Fibroblast of skin of left quadriceps (primary cell): ENCODE measurements at places on chromosomes 6 and 20.

GRCh38 chr20:2816583-2817340, 598 bp downstream of the TMEM239 start:
- no peak for DNase-seq

DNA sequence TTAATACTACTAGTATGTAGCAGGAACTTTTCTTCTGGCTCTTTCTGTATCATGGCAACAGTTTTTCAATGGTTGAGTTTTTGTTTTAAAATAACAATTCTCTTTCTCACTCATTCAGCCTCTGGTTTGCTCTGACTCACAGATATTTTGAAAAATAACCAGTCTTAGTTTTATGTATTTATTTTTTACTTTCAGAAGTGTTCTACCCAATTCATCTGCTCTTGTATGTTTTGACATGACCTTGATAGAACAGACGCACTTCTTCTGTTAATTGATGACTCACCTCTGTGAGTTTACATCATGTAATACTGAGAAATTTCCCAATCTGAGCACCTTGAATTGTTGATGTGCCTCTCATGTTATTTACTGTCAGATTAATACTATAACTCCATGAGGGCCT, 178.9 kb downstream of the SASH1 start:
- no peak for DNase-seq

GRCh38 chr20:49203746-49204145, 15.5 kb upstream of the DDX27 start:
- no peak for DNase-seq

DNA sequence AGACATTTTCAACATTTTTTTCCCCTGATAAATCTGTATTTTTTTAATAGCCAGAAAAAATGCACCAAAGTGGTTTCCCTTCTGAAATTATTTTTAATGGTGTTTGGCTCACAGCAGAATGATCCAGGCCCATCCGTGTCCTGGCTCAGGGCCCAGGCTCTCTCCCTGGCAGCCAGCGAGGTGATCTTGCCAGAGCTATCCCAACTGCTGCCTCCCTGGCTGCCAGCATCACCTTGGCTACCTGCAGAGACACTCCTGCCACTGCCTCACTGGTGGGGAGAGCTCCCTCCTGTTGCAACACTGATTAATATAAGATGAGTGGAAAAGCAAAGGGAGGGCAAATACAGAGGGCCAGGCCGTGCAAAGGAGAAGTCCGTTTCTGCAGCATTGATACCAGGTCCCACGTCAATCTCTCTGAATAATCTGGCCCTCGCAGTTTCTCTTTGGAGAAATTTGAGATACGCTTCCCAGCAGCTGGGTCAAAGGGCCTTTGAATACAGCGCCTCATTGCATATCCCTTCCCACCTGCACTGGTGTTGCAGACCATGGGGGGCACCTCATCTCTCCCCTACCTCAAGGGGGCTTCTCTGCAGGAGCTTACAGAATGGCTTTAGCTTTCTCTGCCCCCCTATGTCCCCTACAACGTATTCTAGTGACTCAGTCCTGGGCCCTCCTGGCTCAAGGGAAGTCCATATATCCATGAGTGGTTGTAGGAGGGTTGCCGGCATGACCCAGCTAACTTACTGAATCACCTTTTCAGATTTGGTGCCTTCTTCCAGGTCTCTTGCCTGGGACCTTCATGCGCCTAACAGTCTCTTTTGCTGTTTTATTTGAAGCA, 12.8 kb upstream of the DSTN start:
- no peak for DNase-seq

GRCh38 chr6:21590346-21590745, 3.2 kb upstream of the SOX4 start:
- DNase-seq, result no peak

- no peak for DNase-seq
These were observed 18.8 kb upstream of the RALGAPA2 start for GRCh38 chr20:20731000-20731944.

DNA sequence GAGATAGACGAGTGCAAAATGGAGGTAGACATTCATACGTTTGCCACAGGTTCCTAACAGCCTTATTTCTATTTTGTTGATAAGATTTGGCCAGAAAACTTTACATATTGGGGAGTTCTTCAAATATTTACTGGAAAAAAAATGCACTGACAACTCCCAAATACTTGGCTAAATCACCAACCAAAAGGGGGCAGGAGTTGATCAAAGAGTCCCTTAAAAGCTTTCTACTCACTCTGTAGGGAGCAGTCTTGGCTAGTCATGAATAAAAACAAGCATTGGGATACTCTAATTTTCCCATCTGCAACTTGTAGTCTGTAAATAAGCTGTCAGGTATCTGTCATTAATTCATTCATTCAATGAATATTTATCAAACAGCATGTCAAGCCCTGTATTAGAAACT, 18.4 kb downstream of the TENT5A start:
- no peak for DNase-seq

- no peak for DNase-seq
These were observed 38.6 kb upstream of the GMPR start for GRCh38 chr6:16199804-16200203.

DNA sequence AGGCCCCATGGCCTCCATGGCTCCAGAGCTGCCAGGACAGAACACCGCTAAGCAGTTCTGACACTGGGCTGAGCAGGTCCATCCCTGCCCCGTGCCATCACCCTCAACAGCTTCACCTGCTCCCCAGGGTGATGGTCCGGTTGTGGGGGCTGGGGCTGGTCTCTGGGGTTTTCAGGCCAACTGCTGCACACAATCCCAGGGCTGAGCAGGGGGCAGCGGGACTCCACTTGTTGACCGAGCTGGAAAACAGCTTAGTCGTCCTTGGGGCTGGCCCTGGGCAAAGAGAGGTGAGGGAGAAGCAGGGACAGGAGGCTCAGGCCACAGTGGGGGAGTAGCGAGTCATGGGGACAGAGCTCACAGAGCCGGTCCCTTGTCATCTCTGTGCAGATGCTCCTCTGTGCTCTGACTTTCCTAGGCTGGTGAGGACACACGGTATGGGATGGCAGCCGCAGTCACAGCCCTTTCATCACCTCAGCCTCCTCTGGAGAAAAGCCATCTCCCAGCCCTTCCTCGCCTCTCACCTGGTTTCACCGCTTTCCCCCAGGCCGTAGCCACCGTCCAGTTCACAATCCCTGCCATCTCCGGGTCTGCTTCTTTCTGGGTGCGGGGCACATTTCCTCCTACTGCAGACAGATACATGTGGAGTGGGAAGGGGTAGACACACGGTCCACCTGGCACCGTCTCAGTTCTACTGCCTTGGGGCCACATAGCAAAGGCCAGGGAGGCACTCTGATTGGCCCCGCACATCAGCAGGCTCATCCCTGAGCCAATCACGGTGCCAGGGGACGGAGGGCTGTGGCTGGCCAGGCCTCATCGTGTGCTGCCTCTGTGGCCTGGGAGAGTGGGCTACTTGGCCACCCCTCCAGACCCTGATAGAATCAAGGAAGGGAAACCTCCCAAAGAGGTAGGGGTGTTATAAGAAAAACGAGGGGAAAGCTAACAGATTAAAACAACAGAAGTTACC, 19.1 kb downstream of the MDFI start:
- DNase-seq, result no peak

GRCh38 chr6:90388395-90388794, 91.8 kb upstream of the BACH2 start:
- DNase-seq, result no peak

GRCh38 chr6:139990026-139990686, 615.7 kb upstream of the CITED2 start:
- no peak for DNase-seq

DNA sequence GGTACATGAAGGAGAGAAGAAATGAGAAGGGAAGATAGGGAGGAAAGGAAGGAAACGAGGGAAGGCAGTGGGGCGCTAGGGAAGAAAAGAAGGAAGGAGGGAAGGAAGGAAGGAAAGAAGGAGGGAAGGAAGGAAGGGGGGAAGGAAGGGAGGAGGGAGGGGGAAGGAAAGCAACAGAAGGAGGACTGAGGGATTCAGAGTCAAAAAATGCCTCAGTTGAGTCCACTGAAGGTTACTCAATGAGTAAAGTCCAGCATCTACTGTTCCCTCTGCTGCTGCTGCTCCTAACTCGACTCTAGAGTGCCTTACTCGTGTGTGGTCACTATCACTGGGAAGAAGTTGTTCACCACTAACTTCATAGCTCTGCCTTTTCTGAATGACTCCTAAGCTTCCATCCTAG, 33.8 kb downstream of the PHACTR1 start:
- no peak for DNase-seq

GRCh38 chr20:5205348-5206210, 78.8 kb downstream of the CDS2 start:
- DNase-seq, result peak; percentile 37

GRCh38 chr20:56809668-56810067, 180.6 kb downstream of the TFAP2C start:
- no peak for DNase-seq

- no peak for DNase-seq
These were observed 39.7 kb upstream of the GJA1 start for GRCh38 chr6:121395736-121396135.

DNA sequence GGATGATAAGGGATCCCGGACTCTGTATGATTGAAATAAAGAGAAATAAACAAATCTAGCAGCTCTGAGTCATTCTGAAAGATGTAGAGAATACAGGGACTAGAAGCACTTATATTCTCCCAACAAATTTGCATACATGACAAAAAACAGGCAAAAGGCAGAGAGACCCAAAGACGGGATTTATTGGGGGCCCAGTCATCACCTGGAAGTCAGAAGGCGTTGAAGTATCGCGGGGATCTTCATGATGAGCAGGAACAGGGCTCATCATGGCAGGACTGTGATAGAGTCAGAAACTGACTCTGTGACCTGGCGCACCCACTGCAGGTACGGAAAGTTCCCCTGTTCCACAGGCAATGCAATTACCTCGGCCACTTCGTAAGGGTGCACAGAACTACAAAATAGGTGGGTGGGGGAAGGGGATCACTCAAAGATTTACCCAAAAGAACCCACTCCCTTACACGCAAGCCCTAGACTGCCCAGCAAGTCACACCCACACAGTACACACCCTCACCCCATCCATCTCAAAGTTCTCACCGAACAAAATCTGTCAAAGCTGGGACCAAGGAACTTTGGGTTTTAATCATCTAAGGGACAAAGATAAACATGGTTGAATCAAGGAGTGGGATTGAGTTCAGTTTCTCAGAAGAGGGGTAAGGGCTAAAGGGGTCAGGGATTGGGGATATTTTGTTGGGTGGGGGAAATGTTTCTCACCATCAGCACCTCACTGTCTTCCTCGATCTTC, 1.4 kb downstream of the CUTA start:
- DNase-seq, result no peak

GRCh38 chr20:9574181-9574580, 59.8 kb downstream of the LAMP5 start:
- DNase-seq, result no peak

- DNase-seq, result no peak
These were observed at the start of gene MDFI for GRCh38 chr6:41638002-41638934. Gene MDFI (plus strand): TSS chr6:41638468. CDS start chr6:41638750, 282 bp downstream.

DNA sequence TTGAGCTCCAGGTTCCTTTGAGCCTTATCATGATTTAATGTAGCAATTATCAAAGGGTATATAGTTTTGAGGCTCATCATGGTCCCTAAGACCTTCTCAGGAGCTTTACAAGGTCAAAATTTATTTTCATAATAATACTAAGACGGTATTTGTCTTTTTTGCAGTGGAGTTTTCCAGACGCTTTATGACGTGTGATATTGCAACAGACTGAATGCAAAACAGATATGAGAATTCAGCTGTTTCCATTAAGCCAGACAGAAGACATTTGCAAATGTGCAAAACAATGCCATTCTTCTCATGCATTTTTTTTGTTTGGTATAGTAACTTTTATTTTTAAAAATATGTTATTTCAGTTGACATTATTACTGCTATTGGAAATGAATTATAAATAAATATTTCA, 24.7 kb upstream of the CNKSR3 start:
- DNase-seq, result no peak

GRCh38 chr20:45576995-45577394, 2.1 kb downstream of the WFDC8 start:
- no peak for DNase-seq

GRCh38 chr6:28656715-28657114, 131.0 kb downstream of the GPX5 start:
- no peak for DNase-seq

GRCh38 chr6:170024940-170025339, 265.9 kb downstream of the DLL1 start:
- peak; percentile 25 for DNase-seq

GRCh38 chr6:98308564-98308963, 525.8 kb upstream of the POU3F2 start:
- DNase-seq, result no peak

DNA sequence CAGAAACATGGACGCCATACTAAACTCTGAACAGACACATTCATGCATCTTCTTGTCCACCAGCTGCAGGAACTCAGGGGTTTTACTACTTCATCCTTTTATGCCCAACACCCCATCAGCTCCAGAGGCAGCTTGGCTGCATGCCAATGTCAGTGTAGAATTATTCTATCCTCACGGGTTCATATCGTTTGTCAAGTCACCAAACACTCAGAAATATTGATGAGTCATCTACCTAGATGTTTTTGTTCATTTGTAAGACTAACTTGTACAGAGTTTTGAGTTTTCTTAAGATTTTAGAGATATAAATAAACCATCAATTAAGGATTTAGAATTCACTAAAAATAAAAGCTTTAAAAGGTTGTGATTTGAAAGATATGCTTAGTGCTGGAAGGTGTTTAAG, 590.7 kb upstream of the FLRT3 start:
- no peak for DNase-seq

- DNase-seq, result no peak
These were observed 51.3 kb downstream of the VSTM2L start for GRCh38 chr20:37954190-37954589.

DNA sequence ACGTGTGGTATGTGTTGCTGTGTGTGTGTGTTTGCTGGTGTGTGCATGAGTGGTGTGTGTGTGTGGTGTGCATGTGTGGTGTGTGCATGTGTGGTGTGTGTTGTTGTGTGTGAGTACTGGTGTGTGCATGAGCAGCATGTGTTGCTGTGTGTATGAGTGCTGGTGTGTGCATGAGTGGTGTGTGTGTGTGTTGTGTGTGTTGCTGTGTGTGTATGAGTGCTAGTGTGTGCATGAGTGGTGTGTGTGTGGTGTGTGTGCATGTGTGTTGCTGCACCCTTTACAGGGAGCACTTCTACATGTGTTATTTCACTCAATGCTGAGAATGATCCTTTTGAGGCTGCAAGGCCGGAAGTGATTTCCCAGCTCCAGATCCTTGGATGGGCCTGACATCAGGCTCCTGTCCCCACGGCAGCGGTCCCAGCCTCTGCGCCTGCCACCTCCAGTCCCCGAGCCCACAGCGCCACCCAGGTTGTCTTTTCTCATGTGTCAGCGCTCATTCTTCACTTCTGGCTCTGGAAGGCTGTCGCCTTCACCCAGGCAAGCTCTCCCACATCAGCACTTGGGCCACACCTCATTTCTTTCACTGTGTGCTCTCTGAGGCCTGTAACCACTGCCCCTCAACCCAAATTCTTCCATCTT, 2.6 kb downstream of the NPEPL1 start:
- DNase-seq, result no peak

- no peak for DNase-seq
These were observed 383.8 kb downstream of the TFAP2A start for GRCh38 chr6:10030942-10031537.

DNA sequence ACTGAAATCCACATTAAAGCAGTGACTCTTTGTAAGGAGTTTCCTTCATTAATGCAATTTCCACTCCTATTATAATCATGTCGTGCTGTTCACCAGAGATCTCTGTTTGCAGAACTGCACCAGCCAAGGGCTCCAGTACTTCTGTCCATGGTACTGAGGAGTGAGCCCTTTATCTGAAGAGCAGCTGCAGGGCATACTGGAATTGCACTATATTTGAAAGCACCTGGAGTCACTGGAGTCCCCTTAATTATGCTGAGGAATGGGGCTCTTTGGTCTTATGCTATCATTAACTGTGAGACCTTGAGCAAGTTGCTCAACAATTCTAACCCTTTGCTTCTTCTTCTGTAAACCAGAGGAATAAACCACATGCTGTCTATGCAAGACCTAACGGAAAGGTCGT, 61.7 kb upstream of the NUP153 start:
- peak; percentile 4 for DNase-seq
